ENCODE measurements at places on chromosomes 13 and 19.
A peak's percentile ranks its signal among the peaks of the same experiment; 100 is the strongest.

GRCh38 chr19:34017024-34017423 is 155.3 kb upstream of the LSM14A start:
- no peak for DNase-seq

DNA sequence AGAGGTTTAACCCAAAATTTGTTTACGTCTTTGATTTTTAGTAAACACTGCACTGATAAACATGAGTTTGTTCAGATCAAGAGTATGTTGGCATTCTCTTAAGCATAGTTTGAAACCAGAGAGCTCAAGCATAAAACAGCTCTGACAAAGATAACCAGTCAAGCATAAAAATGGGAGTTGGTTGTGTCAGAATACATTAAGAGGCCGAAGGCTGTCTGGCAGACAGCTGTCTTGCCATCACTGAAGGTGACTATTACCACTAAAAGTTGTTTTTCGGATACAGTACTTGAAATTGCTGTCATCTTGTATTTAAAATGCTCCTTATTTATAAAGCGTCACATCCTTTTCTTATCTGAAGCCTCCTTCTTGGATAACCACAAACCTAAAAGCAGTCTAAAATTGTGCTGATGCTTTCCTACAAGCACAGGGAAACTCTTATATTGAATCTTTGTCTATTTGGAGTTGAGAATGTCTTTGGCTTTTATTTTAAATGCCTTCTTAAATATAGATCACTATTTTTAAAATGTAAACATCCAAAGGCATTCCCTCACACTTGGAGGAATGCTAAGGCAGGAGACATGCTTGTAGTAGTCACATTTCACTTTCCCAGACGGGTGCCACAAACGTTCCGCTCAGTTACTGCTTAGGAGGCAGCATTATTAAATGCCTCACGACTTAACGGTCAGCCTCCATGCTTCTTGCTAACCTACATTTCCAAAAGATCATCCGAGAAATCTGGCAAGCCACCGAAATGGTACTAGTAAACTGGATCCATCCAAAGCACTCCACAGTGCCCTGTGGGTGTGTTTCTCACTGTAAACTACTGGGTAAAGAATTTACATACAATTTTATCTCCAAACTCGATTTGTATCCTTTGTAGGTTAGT is 1.5 kb downstream of the SMAD9 start:
- DNase-seq = peak; percentile 28

DNA sequence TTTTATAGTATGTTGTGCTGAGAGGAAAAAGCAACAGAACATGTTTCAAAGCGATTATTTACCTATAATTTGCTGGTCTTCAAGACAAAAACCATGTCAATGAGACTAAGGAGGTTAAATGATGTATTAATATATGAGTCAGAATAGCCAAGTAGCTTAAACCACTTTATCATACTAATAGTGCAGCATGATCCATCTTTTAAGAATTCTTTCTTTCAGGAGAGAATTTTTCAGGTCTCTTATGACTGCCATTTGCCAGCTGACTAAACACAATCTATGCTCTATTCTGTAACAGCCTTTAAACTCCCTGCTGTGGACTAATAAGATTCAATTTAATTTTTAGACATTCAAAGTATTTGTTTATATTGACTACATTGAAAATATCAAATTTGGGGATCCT is 93.7 kb downstream of the TRPC4 start:
- DNase-seq = no peak

DNA sequence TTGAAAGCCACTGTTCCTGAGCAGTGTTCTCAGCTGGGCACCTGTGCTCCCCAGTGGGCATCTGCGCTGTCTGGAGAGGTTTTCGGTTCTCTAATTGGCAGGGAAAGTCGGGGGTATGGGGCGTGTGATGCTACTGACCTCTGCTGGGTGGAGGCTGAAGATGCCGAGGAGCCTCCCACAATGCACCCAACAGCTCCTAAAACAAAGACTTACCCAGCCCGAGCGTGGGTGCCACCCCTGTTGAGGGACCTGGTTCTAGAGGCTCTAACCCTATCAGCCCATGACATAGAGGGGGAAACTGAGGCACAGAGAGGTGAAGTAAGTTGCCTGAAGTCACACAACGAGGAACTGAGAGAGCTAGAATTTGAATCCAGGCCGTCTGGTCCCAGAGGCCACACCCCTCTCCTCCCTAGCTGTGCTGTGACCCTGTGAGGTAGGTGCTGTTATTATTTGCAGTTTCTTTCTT is 2.3 kb downstream of the SPACA4 start:
- DNase-seq = peak; percentile 59

GRCh38 chr19:41945135-41945766 is 13.9 kb downstream of the RABAC1 start:
- no peak for DNase-seq

DNA sequence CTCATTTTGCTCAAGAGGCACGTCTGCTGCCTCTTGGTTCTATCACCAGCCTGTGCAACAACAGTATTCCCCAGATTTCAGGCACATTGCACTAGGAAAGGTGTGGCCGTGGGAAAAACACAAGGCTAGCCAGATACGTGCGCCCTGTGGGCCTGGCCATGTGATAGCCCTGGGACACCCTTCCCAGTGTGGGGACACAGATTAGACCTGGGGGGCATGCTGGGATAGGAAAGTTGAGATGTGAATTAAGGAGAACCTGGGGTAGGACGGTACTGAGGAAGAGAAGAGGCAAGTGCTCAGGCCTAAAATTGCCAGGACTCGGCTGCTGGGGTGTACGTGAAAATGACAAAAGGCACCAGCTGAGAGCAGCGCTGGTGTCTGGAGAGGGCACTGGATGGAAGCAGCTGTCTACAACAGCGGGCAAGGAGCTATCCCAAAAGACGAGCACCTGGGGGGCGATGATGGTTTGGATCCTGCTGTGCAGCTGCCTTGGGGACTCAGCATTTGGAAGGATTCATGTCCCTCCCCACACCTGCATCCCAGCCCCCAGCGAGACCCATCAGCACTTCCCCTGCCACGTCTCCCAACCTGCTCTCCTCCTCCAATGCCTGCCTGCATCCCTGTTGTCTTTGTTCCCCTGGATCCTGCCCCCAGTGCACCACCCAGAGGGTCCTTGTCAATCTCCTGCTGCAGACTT is 54.3 kb downstream of the GGACT start:
- DNase-seq = no peak

DNA sequence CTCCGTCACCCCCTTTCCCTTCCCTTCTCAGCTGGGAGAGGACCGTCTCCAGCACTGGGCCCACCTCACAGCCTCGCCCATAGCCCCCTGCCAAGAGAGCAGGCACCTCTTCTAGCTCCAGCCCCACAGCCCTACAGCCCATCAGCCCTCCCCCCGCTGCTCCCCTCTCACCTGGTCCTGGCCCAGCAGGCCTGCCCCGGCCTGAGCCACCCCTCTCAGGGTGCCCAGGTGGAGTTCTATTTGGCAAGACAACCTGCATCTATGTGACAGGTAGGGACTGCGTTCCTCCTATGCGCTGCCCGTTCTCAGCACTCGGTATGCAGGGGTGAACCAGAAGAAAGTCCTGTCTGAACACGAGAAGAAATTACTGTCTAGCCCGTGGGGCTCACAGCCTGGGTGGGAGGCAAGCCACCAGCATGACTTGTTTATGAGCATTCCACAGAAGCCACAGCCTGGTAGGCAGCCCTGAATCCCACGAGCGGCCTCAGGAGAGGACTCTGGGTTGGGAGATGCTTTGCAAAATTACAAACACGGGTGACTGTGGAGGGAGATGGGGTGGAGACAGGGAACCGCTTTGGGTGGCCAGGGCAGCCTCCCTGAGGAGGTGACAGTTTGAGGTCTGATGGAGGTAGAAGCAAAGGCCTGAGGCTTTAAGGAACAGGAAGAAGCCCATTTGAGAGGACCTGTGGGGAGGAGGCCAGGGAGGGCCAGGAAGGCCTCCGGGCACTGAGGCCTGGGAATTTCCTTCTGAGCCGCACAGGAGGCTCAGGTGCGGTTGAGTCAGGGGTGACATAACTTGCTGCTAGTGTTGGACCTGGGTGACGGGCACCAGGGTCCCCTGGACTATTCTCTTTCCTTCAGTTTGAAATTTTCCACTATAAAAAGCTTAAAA is 1.2 kb upstream of the PLEKHF1 start:
- no peak for DNase-seq

GRCh38 chr13:37640499-37640898 is 41.9 kb upstream of the POSTN start:
- DNase-seq = peak; percentile 68

GRCh38 chr19:55452749-55453346 is 8.6 kb downstream of the ISOC2 start:
- DNase-seq = no peak

Data from ACHN (cell line).